ENCODE measurements at places on chromosomes 3 and 15. TPM values are rescaled to one million over a fixed set of nuclear protein-coding genes. Genes with fewer than 3 reads are reported as not detected.
A peak's percentile ranks its signal among the peaks of the same experiment; 100 is the strongest.

ABHD17C gene
- 6.9 TPM for total RNA-seq

GRCh38 chr3:46664188-46664970 is 29.1 kb downstream of the ALS2CL start:
- H3K27me3 ChIP-seq, result no peaks in the 10 kb centered on the region
- no peaks in the 10 kb centered on the region for H3K4me1 ChIP-seq
- no peak overlapping the region for H3K4me3 ChIP-seq
- no peaks in the 10 kb centered on the region for H3K36me3 ChIP-seq
- no peak overlapping the region for H3K27ac ChIP-seq

GRCh38 chr15:43347114-43347513 is 16.7 kb upstream of the LCMT2 start:
- no peak overlapping the region for H3K4me3 ChIP-seq
- no peak overlapping the region for H3K27ac ChIP-seq
- peaks cover 7% of the 10 kb centered on the region for H3K36me3 ChIP-seq
- H3K4me1 ChIP-seq, result no peaks in the 10 kb centered on the region
- no peaks in the 10 kb centered on the region for H3K27me3 ChIP-seq
- DNase-seq, result no peak

IL12A gene
- total RNA-seq, result 0.41 TPM

DNA sequence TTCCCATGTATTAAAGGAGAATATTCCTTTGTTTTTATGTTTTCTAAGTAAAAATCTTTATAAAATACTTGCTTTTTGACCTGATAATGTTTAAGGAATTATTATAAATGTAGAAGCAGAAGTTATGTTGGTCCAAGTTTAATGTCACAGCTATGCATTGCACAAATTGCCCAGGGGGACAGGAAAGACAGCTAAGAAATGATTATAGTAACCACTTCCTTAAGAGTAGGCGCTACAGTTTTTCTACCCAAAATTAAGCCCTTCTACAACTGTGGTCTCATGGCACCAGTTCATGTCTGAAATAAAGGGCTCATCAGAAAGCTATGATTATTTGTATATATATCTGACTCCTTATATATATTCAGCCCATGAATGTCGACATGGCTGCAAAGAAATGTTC is 176.4 kb downstream of the GBE1 start:
- peaks cover 5% of the 10 kb centered on the region for H3K36me3 ChIP-seq
- DNase-seq, result no peak
- no peak overlapping the region for H3K27ac ChIP-seq
- H3K27me3 ChIP-seq, result no peaks in the 10 kb centered on the region
- no peaks in the 10 kb centered on the region for H3K4me1 ChIP-seq
- no peak overlapping the region for H3K4me3 ChIP-seq

DNA sequence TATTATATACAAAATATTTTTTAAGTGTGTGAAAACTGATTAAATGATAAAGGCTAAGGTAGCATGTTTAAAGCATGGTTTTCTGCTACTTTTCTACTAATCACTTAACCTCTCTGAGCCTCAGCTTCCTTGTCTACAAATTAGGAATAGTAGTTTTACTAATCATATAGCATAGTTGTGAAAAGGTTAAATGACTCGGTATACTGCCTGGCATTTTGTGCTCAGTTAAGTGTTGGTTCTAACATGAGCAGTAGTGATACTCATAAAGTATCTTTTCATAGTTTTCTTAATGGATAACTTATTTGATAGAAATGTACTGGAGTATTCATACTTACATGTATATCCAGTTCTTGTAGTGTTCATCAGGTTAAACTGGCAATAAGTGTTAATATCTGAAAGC is 13.6 kb downstream of the RASA2 start:
- H3K4me3 ChIP-seq, result no peak overlapping the region
- H3K36me3 ChIP-seq, result peaks cover 42% of the 10 kb centered on the region
- no peak for DNase-seq

AADAC gene
- not detected for total RNA-seq

DNA sequence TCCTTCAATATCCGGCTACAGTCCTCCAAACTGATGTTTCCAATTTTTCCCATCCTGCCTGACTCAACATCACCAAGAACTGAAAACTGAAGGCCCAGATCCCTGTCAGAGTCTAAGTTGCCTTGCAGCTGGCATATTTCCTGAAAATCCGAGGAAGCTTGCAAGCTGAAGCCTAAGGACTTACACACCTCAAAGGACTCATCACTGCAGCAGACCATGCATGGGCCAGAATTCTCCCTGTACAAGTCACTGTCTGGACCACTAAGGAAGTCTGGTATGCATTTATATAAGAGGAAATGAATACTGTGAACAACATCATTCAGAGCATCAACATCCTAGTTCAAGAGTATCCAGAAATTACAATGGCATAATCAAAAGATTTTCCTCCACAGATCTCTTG is 548.8 kb upstream of the MDFIC2 start:
- H3K27ac ChIP-seq, result no peak overlapping the region
- no peak overlapping the region for H3K4me3 ChIP-seq
- peaks cover 17% of the 10 kb centered on the region for H3K4me1 ChIP-seq
- H3K27me3 ChIP-seq, result peaks cover 8% of the 10 kb centered on the region
- H3K36me3 ChIP-seq, result no peaks in the 10 kb centered on the region
- no peak for DNase-seq

NMNAT3 gene
- total RNA-seq, result 5.5 TPM

TPRG1 gene
- 1.1 TPM for total RNA-seq

RYR3 gene
- not detected for total RNA-seq

DNA sequence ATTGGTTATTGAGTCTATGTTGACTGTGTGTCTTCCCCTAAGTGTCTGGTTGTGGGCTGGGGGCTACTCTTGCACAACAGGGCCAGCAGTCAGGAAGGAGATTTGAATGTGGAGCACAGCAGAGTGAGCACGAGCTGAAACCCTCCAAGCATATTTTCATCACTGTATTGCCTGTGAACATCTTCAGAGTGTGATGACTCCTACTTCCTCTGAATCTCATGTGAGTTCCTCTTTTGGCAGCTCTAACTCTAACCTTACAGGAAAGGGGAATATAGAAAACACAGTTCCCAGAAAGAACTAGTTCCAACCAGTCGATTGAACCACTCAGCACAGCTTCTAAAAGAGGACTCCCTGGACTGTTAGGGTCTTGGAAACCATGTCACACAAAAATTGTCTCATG is 211.6 kb downstream of the RAP2B start:
- DNase-seq, result no peak
- H3K4me1 ChIP-seq, result peaks cover 4% of the 10 kb centered on the region
- H3K36me3 ChIP-seq, result no peaks in the 10 kb centered on the region
- H3K27ac ChIP-seq, result no peak overlapping the region
- H3K27me3 ChIP-seq, result no peaks in the 10 kb centered on the region
- H3K4me3 ChIP-seq, result no peak overlapping the region

GRCh38 chr3:27425896-27426565 is 56.8 kb upstream of the NEK10 start:
- H3K27me3 ChIP-seq, result no peaks in the 10 kb centered on the region
- H3K4me1 ChIP-seq, result no peaks in the 10 kb centered on the region
- H3K4me3 ChIP-seq, result no peak overlapping the region
- no peak overlapping the region for H3K27ac ChIP-seq
- H3K36me3 ChIP-seq, result peaks cover 24% of the 10 kb centered on the region
- no peak for DNase-seq

GRCh38 chr15:52018244-52018643 is 775 bp upstream of the MAPK6 start:
- H3K4me3 ChIP-seq, result peak overlapping the region; percentile 94
- peak overlapping the region; percentile 99 for H3K27ac ChIP-seq
- DNase-seq, result no peak
- peaks cover 8% of the 10 kb centered on the region for H3K36me3 ChIP-seq

GRCh38 chr3:143924522-143925285 is 46.9 kb upstream of the DIPK2A start:
- DNase-seq, result no peak
- H3K27ac ChIP-seq, result peak overlapping the region; percentile 67
- no peak overlapping the region for H3K4me3 ChIP-seq
- H3K27me3 ChIP-seq, result no peaks in the 10 kb centered on the region
- H3K36me3 ChIP-seq, result no peaks in the 10 kb centered on the region

- no peak overlapping the region for H3K27ac ChIP-seq
- H3K27me3 ChIP-seq, result peaks cover 22% of the 10 kb centered on the region
- DNase-seq, result no peak
- no peaks in the 10 kb centered on the region for H3K4me1 ChIP-seq
- no peaks in the 10 kb centered on the region for H3K36me3 ChIP-seq
- H3K4me3 ChIP-seq, result no peak overlapping the region
Measured at GRCh38 chr3:98068824-98069223, 18.1 kb upstream of the OR5AC2 start.

GRCh38 chr15:77646104-77646694 is 13.5 kb upstream of the LINGO1 start:
- peaks cover 12% of the 10 kb centered on the region for H3K27me3 ChIP-seq
- no peak overlapping the region for H3K27ac ChIP-seq
- no peaks in the 10 kb centered on the region for H3K36me3 ChIP-seq
- H3K4me3 ChIP-seq, result no peak overlapping the region

STAB1 gene
- 0.10 TPM for total RNA-seq

GNAT1 gene
- 0.12 TPM for total RNA-seq

- H3K27ac ChIP-seq, result no peak overlapping the region
- no peak for DNase-seq
- peaks cover 29% of the 10 kb centered on the region for H3K27me3 ChIP-seq
- no peak overlapping the region for H3K4me3 ChIP-seq
Measured at GRCh38 chr15:100332231-100332630, 9.5 kb downstream of the ADAMTS17 start.

DNA sequence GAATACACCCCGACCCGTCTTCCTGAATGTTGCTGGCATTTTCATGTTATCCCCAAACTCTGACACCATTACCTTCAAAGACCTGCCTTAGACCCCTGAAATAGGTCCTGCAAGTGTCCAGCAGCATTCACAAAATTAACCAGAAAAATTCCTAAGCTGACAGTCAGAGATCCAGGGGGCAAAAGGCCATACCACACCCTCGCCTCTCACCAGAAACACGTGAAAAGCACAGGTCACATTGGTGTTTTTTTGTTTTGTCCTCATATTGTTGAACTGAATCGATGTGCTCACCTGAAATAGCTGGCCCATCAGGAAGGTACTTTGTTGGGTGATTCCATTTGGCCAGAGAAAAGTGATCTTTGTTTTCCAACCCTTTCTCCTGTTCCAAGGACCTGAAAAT is 113.1 kb upstream of the HES1 start:
- peaks cover 3% of the 10 kb centered on the region for H3K27me3 ChIP-seq
- H3K27ac ChIP-seq, result no peak overlapping the region
- H3K4me3 ChIP-seq, result no peak overlapping the region

- no peaks in the 10 kb centered on the region for H3K27me3 ChIP-seq
- no peak overlapping the region for H3K4me3 ChIP-seq
- H3K36me3 ChIP-seq, result no peaks in the 10 kb centered on the region
Measured at GRCh38 chr3:177705976-177706823, 508.9 kb upstream of the TBL1XR1 start.

- no peak overlapping the region for H3K4me3 ChIP-seq
- no peaks in the 10 kb centered on the region for H3K27me3 ChIP-seq
- H3K36me3 ChIP-seq, result peaks cover 4% of the 10 kb centered on the region
- no peaks in the 10 kb centered on the region for H3K4me1 ChIP-seq
- no peak overlapping the region for H3K27ac ChIP-seq
Measured at GRCh38 chr3:143604402-143605185, 243.7 kb downstream of the SLC9A9 start.

DNA sequence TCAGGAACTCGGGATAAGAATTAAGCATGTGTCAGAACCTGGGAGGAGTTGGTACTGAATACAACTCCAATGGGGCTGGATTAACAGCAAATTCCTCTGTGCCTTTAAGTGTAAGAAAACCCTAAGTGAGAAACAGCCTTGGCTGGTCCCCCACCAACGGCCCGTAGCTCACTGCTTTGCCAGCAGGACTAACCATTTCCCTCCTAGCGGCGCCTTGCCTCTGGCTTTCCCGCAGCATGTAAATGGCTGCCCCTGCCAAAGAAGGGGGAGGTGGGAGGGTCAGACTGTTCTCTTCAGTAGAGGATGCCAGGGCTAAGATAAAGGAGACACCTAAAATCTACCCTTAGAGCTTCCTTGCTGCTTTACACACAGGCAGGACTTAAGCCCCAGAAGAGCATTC is 51.0 kb upstream of the SH3GL3 start:
- DNase-seq, result no peak
- H3K27me3 ChIP-seq, result peaks cover 19% of the 10 kb centered on the region
- no peak overlapping the region for H3K4me3 ChIP-seq
- no peak overlapping the region for H3K27ac ChIP-seq
- no peaks in the 10 kb centered on the region for H3K36me3 ChIP-seq

ALDH1L1 gene
- not detected for total RNA-seq

TADA3 gene
- 49.5 TPM for total RNA-seq

GRCh38 chr3:195542698-195543499 is at the start of gene PPP1R2:
TSS of gene PPP1R2 (minus strand) at chr3:195543325. CDS start at chr3:195543025, 300 bp downstream.
- peaks cover 67% of the 10 kb centered on the region for H3K4me1 ChIP-seq
- H3K4me3 ChIP-seq, result peak within 1 kb of the TSS; percentile 95
- peak within 1 kb of the TSS; percentile 88 for H3K27ac ChIP-seq

- H3K27ac ChIP-seq, result no peak overlapping the region
- H3K4me3 ChIP-seq, result no peak overlapping the region
- H3K27me3 ChIP-seq, result peaks cover 10% of the 10 kb centered on the region
- DNase-seq, result no peak
Measured at GRCh38 chr3:140170612-140171011, 235.6 kb downstream of the CLSTN2 start.

- H3K27ac ChIP-seq, result no peak overlapping the region
- no peaks in the 10 kb centered on the region for H3K4me1 ChIP-seq
- H3K36me3 ChIP-seq, result no peaks in the 10 kb centered on the region
- no peak for DNase-seq
Measured at GRCh38 chr15:47551546-47551945, 165.8 kb upstream of the SEMA6D start.

- peaks cover 69% of the 10 kb centered on the region for H3K4me1 ChIP-seq
- DNase-seq, result no peak
- H3K27ac ChIP-seq, result peak overlapping the region; percentile 74
- no peak overlapping the region for H3K4me3 ChIP-seq
- no peaks in the 10 kb centered on the region for H3K36me3 ChIP-seq
- no peaks in the 10 kb centered on the region for H3K27me3 ChIP-seq
Measured at GRCh38 chr15:92846741-92847140, 53.4 kb upstream of the CHD2 start.

HRG gene
- total RNA-seq, result not detected

GABRB3 gene
- 0.16 TPM for total RNA-seq

GRCh38 chr3:25661694-25662437 is 2.8 kb downstream of the TOP2B start:
- H3K4me1 ChIP-seq, result peaks cover 46% of the 10 kb centered on the region
- H3K27me3 ChIP-seq, result no peaks in the 10 kb centered on the region
- no peak for DNase-seq
- H3K4me3 ChIP-seq, result peak overlapping the region; percentile 66
- H3K27ac ChIP-seq, result no peak overlapping the region

Measured in activated naive CD8-positive, alpha-beta T cell treated with anti-CD3 and anti-CD28 coated beads for 36 hours (primary cell).